Activated T-helper 17 cell treated with anti-CD3 and anti-CD28 coated beads, Interleukin-2, amount 50 U/mL, for 72 hours (primary cell): ENCODE measurements at places on chromosomes 5 and 9.
A peak's percentile ranks its signal among the peaks of the same experiment; 100 is the strongest.

GRCh38 chr5:181281984-181282316 lies 21.0 kb upstream of the TRIM52 start:
- ATAC-seq: no peak

GRCh38 chr5:154811239-154811638 lies 39.2 kb downstream of the FAXDC2 start:
- ATAC-seq: no peak

DNA sequence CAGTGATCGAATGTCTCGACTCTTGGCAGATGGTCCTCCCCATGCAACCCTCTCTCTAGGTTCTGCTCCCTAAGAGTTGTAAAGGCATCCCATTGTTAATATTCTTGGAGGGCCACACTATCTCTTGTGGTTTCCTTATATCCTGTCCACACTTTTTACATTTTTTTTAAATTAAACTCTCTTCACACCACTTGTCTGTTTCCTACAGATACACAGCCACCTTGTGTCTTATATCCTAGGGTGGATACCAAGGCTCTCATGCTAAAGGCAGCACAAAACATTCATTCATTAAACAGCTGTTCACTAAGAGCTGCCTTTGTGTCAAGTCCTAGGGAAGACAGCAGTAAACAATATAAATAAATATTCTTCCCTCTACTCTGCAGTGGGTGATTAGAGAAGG lies 60.5 kb upstream of the SHISAL2B start:
- ATAC-seq: no peak

DNA sequence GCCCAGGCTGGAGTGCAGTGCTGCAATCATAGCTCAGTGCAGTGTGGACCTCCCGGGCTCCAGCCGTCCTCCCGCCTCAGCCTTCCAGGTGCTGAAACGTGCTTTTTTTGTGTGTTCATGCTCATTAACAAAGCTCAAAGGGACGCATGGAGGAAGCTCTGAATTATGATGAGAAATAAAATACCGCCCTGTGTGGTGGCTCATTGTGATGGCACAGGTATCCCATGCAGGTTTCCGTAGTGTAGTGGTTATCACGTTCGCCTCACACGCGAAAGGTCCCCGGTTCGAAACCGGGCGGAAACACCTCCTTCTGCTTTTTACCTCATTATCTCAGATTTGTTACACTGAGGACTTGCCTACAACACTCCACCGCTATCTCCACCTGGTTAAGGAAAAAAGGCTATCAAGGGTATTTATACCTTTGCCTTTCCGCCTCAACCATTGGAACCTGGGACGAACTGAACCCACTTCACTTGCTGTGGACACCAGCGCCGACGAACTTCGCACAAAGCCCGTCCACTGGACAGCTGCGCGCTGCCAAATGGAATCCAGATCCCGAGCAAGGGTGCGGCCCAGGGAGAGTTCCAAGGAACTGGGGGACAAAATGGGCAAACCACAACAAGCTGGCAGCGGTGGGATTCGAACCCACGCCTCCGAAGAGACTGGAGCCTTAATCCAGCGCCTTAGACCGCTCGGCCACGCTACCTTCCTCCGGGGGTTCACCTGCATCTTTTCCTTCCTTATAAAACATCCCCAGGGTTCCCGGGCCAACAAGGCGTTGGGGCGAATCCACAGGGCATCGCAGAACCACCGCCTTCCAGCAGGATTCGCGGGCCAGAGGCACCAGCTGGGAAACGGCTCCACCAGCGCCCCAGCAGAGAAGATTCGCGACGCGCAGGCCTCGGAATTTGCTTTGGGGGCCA lies 26.3 kb downstream of the OR2V2 start:
- ATAC-seq: peak; percentile 76

GRCh38 chr9:120910643-120911042 lies 16.0 kb downstream of the TRAF1 start:
- peak; percentile 78 for ATAC-seq

GRCh38 chr9:121930956-121931355 lies 162.2 kb downstream of the TTLL11 start:
- ATAC-seq: no peak

DNA sequence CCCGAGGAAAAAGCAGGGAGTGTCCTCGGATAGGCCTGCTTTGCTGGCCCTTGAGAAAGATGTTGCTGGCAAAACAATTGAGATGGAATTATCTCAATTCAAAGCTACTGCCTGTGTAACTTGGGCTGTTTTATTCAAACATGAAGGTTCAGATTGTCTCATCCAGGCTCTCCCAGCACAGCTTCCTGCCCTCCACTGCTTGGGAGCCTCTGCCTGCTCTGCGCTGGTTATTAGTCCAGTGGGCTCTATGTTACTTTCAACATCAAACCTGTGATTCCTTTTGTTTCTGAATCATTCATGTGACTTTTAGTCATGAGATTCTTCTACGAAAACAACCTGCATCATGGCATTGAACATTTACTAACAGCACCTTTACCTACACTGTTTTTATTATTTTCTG lies 123.2 kb downstream of the SNCAIP start:
- no peak for ATAC-seq

GRCh38 chr5:134133188-134133994 lies 18.9 kb downstream of the TCF7 start:
- ATAC-seq: peak; percentile 4
